ENCODE measurements at places on chromosomes 5 and 9. TPM values are rescaled to one million over a fixed set of nuclear protein-coding genes. Genes with fewer than 3 reads are reported as not detected.

DNA sequence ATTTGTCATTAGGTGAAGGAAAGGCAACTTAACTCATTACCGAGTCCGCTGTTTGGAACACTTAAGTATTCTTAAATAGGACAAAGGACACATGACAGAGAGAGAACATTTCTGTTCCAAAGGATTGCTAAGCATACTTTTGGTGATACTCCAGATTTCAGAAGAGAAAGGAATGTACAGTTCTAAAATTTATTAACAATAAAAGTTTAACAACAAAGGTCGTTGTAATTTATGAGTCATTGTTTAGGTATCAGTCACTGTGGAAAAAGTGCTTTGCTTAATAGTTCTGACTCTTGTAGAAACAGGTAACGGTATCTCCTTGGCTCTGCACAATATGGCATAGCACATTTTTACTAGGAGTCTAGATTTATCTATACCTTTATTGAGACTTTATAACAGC, 36.3 kb upstream of the PAM start:
- no peak overlapping the region for H3K27ac ChIP-seq
- H3K27me3 ChIP-seq: no peaks in the 10 kb centered on the region
- no peaks in the 10 kb centered on the region for H3K36me3 ChIP-seq
- DNase-seq: no peak
- no peaks in the 10 kb centered on the region for H3K4me1 ChIP-seq

DNA sequence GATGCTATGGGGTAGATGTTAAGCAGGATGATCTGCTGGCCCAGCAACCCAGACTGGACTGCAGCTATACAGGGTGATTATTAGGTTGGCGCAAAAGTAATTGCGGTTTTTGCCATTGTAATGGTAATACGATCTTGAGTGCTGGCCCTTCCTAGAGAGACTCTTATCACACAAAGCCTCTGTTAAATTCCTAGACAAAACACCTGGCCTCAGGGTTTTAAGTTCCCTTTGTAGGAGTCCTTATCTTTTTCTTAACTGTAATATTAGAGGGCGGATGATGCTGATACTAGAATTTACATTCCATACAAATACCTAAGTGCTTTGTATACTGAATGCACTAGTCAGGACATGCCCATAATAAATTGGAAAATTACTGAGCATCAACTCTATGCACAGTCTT, 222.2 kb downstream of the NDUFS4 start:
- H3K4me1 ChIP-seq: no peaks in the 10 kb centered on the region
- H3K27me3 ChIP-seq: no peaks in the 10 kb centered on the region
- no peak overlapping the region for H3K27ac ChIP-seq
- no peak overlapping the region for H3K4me3 ChIP-seq
- H3K36me3 ChIP-seq: no peaks in the 10 kb centered on the region

FAM81B gene
- 2.2 TPM for total RNA-seq

DNA sequence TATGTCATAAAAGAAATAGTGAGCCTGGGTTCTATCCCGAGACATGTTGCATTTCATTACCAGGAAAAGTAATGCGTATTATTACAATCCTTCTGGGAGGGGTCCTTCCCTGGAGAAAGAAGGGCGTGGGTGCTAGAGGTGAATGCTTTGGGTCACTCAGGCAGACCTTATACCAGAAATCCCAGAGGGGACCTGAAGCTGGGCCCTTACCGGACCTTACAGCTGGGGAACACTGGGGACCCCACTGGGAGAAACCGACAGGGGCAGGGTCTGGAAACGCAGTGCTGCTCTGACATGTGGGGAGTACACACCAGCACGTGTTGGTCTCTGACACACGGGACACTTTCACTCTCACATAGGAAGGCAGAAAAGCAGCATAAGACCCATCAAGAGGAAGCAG, 71.3 kb downstream of the LMNB1 start:
- no peak for DNase-seq
- no peak overlapping the region for H3K4me3 ChIP-seq
- peaks cover 14% of the 10 kb centered on the region for H3K4me1 ChIP-seq
- no peak overlapping the region for H3K27ac ChIP-seq
- no peaks in the 10 kb centered on the region for H3K36me3 ChIP-seq
- no peaks in the 10 kb centered on the region for H3K27me3 ChIP-seq

PTGS1 gene
- total RNA-seq: 37.1 TPM
